ENCODE measurements at places on chromosomes 13 and 19.

GRCh38 chr19:43747557-43748204 is 7.1 kb downstream of the SMG9 start:
- no peak for DNase-seq

- DNase-seq, result no peak
These were observed 26.3 kb upstream of the DCLK1 start for GRCh38 chr13:36157480-36157879.

DNA sequence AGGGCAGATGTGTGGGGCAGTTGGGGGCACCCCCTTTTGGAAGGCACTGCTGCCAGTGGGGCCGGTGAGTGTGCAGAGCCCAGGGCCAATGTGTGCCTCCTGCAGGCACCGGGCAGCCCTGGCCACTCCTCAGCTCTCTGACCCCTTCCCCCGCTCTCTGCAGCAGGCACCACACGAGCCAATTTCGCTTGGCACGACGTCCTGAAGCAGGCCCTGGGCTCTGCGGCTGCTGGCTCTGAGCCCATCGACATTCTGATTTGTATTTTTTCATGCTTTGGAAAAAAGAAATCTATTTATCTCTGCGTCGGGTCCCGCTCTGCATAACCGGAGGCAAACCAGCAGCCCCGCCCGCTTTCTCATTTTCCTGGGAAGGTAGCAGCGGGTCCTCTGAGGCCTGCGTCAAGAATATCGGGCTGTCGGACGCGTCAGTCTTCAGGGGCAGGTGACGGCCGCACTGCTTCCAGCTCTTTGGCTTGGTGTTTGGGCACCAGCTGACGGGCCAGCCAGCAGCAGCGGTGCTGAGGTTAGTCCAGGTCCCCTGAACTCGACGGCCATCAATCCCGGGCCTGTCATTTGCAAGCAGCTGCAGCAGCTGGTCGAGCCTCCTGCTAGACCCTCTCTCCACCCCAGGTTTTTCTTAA is 134.3 kb downstream of the KDM4B start:
- DNase-seq, result no peak

DNA sequence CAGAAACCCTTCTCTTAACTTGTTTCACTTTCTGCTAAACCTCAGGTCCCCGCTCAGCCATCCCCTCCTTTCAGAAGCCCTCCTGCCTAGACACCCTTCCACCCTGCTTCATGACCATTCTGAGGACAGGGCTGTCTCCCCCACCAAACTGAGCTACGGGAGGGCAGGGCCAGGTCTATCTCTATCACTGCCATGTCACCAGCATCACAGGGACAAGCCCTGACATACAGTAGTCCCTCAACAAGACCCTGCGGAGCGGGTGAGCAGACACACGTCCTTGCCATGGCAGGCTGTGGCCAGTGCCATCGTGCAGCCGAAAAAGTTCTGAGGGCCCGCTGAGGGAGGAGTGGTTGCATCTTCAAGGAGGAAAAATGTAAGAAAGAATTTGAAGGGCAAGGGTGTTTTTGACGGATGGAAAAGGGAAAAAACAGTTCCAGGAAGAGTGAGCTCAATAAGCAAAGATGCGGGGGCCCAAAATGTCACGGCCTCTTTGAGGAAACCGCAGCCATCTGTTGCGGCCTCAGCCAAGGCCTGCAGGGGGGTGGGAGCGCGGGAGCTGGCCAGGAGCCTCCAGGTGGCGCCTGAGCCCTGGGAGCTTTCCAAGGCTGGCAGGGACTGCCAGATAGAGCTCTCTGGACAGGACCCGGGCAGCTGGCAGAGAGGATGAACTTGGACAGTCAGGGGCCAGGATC is 8.1 kb downstream of the PTGIR start:
- DNase-seq, result no peak

DNA sequence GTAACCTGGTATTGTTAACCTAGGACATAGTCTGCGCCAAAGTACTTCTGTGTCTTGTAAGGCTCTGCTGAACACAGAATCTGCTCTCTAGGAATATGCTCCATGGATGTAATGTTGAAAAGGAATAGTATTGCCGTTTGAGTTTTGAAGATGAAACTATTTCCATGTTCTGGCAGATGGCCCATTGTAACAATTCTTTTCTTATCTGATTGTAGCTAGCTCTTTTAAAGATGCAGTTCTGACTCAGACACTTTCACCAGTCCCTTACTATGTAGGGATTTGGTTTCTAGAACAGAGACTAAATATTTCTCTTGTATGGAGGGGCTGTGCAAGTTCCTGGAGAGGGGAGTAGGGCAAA is 185.6 kb downstream of the MTUS2 start:
- DNase-seq, result no peak

GRCh38 chr13:94480672-94481145 is 1.2 kb upstream of the DCT start:
- no peak for DNase-seq

GRCh38 chr13:99314640-99315176 is 7.5 kb upstream of the GPR183 start:
- DNase-seq, result peak; percentile 64

DNA sequence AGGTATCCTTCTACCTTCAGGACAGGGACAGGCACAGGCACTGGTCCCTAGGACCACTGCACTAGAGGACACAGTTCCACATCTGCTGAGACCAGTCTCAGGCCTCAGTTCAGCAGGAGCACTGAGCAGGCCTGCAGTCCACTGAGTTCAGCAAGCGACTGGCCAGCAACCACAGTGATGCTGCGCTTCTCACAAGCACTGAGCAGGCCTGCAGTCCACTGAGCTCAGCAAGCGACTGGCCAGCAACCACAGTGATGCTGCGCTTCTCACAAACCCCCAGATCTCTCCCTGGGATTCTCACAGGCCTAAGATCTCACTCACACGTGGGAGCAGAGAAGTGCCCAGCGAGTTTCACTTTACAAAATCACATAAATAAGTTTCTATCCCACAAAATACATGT is 140.6 kb downstream of the IRS2 start:
- DNase-seq, result no peak

- DNase-seq, result no peak
These were observed 793.7 kb upstream of the ARGLU1 start for GRCh38 chr13:107361666-107362065.

- DNase-seq, result no peak
These were observed 10.8 kb downstream of the GYS1 start for GRCh38 chr19:48982280-48982679.

DNA sequence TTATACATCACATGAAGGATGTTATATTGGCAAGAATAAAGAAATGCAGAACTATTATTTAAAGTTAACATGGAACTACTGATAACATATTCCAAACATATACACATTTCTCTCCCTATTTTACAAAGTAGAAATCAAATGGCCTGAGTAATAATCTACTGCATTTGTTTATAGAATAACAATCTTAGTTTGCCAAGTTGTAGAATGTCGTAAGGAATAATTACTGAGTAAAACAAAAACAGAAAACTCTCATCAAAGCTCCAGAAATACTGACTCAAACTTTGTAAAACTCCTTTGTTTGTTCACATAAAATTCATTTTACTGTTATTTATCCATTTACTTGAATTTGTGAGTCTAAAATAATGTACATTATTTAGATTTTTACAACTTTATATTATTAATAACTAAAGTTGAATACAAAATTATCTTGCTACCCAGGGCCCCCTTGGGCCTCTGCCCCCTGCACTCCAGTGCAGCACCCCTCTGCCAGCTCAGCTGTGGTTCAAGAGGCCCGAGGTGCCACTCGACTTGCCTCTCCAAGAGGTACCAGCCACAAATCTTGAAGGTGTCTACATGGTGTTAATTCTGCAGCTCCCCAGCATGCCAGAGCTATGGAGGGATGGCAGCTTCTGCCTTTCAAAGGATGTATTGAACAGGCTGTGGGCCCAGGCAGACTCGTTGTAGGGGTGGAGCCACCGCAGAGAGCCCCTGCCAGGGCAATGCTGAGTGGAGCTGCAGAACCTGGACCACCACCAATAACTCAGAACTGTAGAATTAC is 2819.7 kb downstream of the PCDH9 start:
- no peak for DNase-seq

GRCh38 chr13:113531041-113531873 is 40.7 kb upstream of the DCUN1D2 start:
- no peak for DNase-seq

- DNase-seq, result no peak
These were observed 418.4 kb downstream of the EFNB2 start for GRCh38 chr13:106117035-106117434.

DNA sequence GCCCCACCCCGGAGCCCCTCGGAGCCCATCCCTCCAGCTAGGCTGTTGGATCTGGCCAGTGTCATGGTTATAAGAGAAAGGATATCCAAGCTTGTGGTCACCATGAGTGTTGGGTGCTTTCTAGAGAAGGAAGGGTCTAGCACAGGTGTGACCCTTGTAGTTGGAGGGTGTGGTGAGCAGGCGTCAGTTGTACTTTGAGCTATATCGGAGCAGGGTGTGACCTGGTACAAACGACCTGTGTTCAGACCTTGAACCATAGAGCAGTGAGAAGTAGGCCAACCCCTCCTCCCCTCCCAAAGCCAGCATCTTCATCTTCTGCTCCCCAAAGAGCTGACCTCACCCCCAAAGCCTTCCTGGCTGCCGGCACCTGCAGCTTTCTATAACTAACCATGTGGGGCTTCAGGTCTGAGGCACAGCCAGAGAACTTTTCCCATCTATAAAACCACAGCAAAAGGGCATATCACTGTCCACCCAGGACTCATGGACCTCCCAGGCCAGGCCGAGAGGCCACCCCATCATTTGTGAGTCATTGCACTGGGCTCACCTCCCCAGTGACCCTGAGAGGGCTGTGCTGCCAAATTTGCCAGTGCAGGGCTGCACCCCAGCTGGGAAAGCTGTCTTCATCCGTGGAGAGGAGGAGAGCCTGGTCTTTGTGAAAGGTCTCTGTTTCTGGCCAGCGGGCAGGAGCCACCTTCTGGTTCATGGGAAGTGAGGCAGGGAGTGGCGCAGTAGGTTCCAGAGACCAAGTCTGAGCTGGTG is 14.2 kb downstream of the RAB8A start:
- no peak for DNase-seq

- no peak for DNase-seq
These were observed 17.4 kb downstream of the OR7A17 start for GRCh38 chr19:14868497-14868896.

- DNase-seq, result no peak
These were observed 1.4 kb downstream of the EPN1 start for GRCh38 chr19:55676383-55676782.

DNA sequence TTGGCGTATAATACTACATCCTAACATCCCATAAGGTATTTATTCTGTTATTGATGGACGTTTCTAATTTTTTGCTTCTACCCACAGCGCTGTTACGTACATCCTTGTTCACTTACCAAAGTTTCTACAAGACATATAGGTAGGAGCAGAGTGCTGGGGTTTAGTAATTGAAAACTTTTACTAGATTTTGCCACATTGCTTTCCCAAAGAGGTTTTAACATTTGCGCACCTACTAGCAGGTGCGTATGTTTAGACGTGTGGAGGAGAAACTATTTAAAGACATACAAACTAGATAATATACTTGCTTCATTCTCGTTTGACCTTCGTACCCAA is 559 bp upstream of the RPL21 start:
- no peak for DNase-seq

GRCh38 chr13:24148414-24149235 is 11.9 kb upstream of the SPATA13 start:
- DNase-seq, result no peak

DNA sequence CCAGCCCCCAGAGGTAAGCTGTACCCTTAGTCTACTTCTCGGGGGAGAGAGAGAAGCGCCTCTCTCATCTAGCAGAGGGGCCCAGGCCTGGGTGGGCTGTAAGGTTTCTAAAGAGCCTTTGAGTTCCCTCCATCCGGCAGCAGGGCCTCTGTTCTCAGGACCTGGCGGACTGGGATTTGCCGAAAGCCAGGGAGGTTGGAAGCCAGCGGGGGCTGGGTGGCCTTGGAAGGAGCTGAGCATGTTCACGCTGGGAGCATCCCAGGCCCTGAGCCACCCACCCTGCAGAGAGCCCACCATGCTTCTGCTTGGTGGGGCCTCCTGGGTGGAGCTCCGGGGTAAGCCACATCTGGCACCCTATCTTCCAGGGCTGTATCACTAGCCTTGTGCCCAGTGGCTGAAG is 7.8 kb downstream of the SLC7A10 start:
- DNase-seq, result no peak

All from T-helper 1 cell (primary cell).